ELF-1 (cell line): ENCODE measurements at places on chromosomes 13 and 19.

GRCh38 chr19:4052993-4053422 is 13.7 kb downstream of the ZBTB7A start:
- DNase-seq: no peak

DNA sequence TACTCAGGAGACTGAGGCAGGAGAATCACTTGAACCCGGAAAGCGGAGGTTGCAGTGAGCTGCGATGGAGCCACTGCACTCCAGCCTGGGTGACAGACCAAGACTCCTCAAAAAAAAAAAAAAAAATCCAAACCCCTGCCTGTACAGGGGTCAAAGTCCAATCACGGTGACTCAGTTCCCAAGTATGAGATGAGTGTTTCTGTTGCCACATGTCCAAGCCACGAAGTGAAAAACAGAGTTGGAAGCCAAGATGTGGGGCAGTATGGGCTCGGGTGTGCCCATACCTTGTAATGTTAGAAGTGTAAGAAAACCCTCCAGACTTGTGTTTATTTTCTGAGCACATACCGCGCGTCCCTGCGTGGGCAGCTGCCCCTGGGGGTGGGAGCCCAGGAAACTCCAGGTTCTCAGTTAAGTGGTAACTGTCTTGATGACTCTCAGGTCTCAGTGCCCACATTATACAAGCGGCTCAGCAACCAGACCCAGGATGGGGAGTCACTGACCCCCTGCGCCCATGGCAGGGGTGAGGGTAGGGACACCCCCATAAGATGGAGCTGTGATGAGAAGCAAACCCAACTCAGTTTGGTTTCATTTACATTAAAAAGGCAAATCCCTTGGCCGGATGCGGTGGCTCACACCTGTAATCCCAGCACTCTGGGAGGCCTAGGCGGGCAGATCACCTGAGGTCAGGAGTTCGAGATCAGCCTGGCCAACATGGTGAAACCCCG is 1.2 kb upstream of the GPX4 start:
- DNase-seq: peak; percentile 62

DNA sequence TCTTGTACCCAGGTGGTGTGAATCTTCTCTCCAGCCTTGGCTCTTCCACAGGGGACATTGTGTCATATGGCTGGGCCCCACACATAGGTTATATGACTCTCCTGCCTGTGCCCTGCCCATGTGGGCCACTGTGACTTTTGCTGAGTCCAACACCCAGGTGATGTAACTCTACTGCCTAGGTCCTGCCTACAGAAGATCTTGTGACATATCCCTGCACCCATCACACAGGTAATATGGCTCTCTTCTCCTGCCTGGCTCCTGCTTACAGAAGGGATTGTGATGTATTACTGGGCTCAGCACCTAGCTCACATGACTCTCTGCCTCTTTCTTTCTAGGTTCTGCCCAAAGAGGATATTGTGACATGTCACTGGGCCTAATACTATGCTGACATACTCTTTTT is 19.5 kb upstream of the ZNF429 start:
- DNase-seq: no peak

DNA sequence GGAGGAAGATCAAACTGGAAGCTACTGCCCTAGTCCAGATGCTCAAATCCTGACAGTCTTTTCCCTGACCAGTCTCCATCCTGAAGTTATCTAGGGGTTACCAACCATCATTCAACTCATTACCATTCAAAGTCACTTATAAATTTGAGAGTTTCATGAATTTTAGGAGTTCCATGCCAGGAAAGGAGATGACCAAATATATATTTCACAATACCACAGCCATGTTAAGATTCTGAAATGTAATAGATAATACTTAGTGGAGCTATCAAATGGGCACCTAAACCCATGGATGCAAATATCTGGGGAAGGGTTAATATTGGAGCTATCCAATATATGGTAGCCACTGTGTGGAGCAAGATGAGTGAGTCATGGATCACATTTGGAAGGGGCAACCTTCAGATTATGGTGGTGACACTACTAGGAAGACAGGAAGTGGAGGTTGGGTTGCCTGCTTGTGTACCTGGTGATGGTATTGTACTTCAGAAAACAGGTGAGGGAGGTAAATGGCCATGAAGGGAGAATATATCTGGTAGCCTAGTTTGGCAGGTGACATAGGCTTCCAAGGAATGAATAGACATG is 18.7 kb downstream of the ZNF586 start:
- DNase-seq: no peak
